Heart left ventricle (tissue), 16 donors: ENCODE measurements at places on chromosomes 16 and 17. TPM values are rescaled to one million over a fixed set of nuclear protein-coding genes. Genes with fewer than 3 reads are reported as not detected.

The GCGR gene
- not detected for total RNA-seq

The TERB1 gene
- not detected for total RNA-seq

The CCL5 gene
- total RNA-seq: not detected

The OMG gene
- not detected for total RNA-seq

The KCNJ2 gene
- total RNA-seq: 37.4 TPM

The KRT17 gene
- not detected for total RNA-seq

The OR3A3 gene
- total RNA-seq: not detected

The GSE1 gene
- 37.1 TPM for total RNA-seq

The KRTAP4-3 gene
- not detected for total RNA-seq

The BFAR gene
- total RNA-seq: 37.2 TPM

The UTS2R gene
- 1.2 TPM for total RNA-seq

The SLFN11 gene
- total RNA-seq: 15.6 TPM

The CCDC154 gene
- total RNA-seq: not detected

The FOXJ1 gene
- not detected for total RNA-seq

The ADGRG3 gene
- total RNA-seq: 0.54 TPM

The ZNF624 gene
- 1.7 TPM for total RNA-seq

The NR1D1 gene
- 36.1 TPM for total RNA-seq

The TMEM114 gene
- not detected for total RNA-seq

The KRT32 gene
- total RNA-seq: 0.16 TPM

The KRTAP2-1 gene
- total RNA-seq: not detected
